Hypothalamus (tissue), 51 donors: ENCODE measurements at places on chromosomes 7 and 10.

DNA sequence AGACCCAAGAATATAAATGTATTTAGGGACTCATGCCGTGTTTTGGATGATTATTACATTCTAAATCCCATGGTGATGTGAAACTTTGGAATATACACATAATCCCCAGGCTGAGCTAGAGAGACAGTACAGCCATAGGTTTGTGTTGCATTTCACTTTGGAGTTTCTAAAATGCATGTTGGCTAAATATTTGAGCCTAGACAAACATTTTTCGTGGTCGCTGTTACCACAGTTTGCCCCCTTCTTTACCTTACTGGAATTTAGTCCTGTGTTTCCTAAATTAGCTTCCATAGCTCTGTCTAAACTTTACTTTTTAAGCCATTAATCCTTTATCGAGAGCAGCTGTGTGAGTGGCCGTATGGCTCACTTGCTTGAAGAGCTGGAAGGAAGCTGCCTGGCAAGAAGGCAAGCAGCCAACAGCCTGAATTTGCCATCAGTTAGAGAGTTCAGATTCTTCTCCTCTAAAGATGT is 192.0 kb downstream of the BICC1 start:
- DNase-seq = no peak

- no peak for DNase-seq
These were observed 31.9 kb upstream of the OPTN start for GRCh38 chr10:13068071-13068470.

- DNase-seq = peak; percentile 2
These were observed 39.1 kb upstream of the PARD3 start for GRCh38 chr10:34854147-34854601.

GRCh38 chr10:49827297-49827696 is 65.2 kb upstream of the OGDHL start:
- DNase-seq = no peak

DNA sequence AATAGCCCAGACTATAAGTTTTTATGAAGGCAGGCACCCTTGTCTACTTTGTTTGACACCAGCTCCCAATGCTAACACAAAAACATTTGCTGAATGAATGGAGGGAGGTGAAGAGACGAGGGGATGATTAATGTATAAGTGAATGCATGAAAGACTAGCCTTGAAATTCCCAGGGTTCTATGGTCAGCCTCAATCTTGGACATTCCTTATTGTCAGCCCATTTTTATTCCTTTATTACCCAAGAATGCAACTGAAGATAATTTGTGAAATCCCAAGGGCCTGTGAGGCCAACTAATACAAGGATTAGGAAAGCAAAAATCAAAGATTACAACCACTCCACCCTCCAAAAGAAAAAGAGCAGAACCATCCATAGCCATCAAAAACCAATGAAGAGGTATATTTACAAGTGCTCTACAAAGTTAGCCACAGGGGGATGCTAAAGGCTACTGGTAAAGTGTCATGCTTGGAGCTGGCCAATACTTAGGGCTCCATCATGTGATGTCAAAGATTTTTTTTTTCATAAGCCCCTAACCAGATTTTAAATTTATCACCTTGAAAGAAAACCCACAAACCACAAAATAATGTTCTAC is 40.0 kb upstream of the ASAH2 start:
- DNase-seq = no peak

DNA sequence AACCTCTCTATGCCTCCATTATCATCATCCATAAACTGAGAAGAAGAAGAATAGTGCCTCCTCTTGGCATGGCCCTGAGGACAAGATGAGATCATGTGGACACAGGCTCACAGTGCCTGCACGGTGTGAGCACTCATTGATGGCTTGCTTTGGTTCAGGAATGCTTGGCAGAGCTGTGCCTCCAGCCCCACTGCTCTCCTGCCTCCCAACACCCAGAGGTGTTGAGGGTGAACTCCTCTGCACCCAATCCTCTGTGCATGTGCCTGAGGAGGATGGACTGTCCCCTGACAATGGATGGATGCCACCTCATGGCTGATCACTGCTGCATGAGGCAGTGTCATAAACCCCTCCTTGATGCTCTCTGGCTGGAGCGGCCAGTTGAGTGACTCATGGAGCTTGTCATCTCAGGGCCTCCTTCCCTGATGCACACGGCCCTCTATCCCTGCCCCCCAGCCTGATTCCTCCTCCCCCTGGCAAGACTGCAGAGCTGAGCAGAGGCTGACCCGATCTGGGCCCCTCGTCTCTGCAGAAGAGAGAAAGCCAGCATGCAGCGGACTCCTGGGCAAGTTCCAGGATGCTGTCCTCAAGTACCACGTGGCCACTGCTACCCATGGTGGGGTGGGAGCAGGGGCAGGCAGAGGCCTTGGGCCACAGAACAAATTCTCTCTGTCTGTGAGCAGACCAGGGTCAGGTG is 136.3 kb downstream of the KCNMA1 start:
- peak; percentile 41 for DNase-seq

DNA sequence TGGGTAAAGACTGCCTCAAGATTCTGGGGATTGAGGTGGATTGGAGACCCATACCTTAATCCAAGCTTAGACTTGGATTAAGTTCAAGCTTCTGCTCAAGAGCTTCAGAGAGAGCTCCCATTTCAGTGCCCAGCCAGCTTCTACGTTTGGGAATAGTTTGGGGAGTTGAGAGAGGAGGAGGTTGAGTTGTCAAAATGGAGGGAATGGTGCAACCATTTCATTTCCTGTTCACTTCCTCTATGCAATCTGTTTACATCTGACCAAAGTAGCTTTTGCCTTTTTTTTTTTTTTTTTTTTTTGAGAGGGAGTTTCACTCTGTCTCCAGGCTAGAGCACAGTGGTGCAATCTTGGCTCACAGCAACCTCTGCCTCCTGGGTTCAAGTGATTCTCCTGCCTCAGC is 65.8 kb downstream of the ENTPD1 start:
- no peak for DNase-seq

- DNase-seq = no peak
These were observed 86.0 kb downstream of the LARP4B start for GRCh38 chr10:845526-845925.

DNA sequence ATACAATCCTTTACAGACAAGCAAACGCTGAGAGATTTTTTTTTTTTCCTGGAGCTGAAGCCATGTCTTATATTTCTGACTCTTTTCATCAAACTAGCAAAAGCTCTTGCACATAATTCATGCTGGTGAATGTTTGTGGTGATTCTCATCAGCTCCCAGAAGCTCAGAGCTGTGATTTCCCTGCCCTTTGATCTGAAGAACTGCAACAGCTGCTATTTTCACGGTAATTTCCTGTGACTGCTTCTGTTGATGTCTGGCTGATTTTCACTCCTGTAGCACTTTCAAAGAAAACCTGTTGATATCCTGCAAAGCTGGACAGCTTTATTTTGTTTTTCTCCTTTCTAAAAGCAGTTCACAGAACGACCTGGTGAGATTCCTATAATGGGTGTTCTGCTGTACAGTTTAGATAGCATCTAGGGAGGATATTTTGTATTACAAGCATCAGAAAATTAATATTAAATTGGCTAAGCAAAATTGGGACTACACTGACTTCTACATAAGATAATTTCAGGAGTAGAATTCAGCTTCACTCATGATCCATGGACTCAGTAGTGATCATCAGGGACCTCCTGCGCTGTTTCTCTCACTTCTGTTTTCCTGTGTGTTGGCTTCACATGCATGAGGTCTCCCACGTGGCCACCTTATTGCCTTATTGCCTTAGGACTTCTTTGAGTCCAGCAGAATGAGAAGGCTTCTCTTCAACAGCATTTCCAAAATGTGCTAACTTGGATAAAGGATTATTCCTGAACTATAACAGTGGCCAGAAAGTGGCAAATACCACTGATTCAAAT is 1111.6 kb upstream of the SORCS1 start:
- DNase-seq = no peak
